ENCODE measurements at places on chromosomes 7 and 10. TPM values are rescaled to one million over a fixed set of nuclear protein-coding genes. Genes with fewer than 3 reads are reported as not detected.

LIPN gene
- total RNA-seq = 0.25 TPM

SPDYE2B gene
- total RNA-seq = not detected

CFTR gene
- 1.9 TPM for total RNA-seq

TAS2R3 gene
- total RNA-seq = 3.5 TPM

CDHR1 gene
- not detected for total RNA-seq

MSMB gene
- total RNA-seq = not detected

CH25H gene
- not detected for total RNA-seq

GJD4 gene
- not detected for total RNA-seq

CYP3A5 gene
- total RNA-seq = 507 TPM

PON1 gene
- total RNA-seq = 93.2 TPM

SYT15B gene
- 0.42 TPM for total RNA-seq

OR2A7 gene
- total RNA-seq = 4.1 TPM

TMEM236 gene
- total RNA-seq = 0.19 TPM

FAM171A1 gene
- 10.9 TPM for total RNA-seq

SCIN gene
- total RNA-seq = 0.18 TPM

PBLD gene
- total RNA-seq = 45.5 TPM

SUN3 gene
- total RNA-seq = not detected

HELLS gene
- 1.3 TPM for total RNA-seq

TNS3 gene
- 53.7 TPM for total RNA-seq

MLLT10 gene
- total RNA-seq = 20.6 TPM

PLEKHA1 gene
- total RNA-seq = 42.2 TPM

IGFBP1 gene
- total RNA-seq = 171 TPM

GDF2 gene
- total RNA-seq = 9.1 TPM

C10orf105 gene
- 0.05 TPM for total RNA-seq

LRRC18 gene
- total RNA-seq = not detected

PAX4 gene
- not detected for total RNA-seq

GIMAP2 gene
- 4.8 TPM for total RNA-seq

PPP1R9A gene
- total RNA-seq = 0.87 TPM

HMX2 gene
- total RNA-seq = not detected

EPHA1 gene
- 12.6 TPM for total RNA-seq

AGAP6 gene
- total RNA-seq = 8.5 TPM

ANKRD30A gene
- not detected for total RNA-seq

PHYH gene
- total RNA-seq = 111 TPM
